ENCODE measurements at places on chromosomes 12 and 14.

- DNase-seq = no peak
These were observed 523 bp upstream of the SLC6A15 start for GRCh38 chr12:84913129-84913515.

GRCh38 chr14:71108398-71109119 lies 201.3 kb downstream of the PCNX1 start:
- no peak for DNase-seq

GRCh38 chr12:82124711-82125380 lies 233.3 kb downstream of the CCDC59 start:
- peak; percentile 3 for DNase-seq

GRCh38 chr12:79274501-79275064 lies 410.0 kb downstream of the SYT1 start:
- no peak for DNase-seq

- DNase-seq = no peak
These were observed 14.6 kb upstream of the CABP1 start for GRCh38 chr12:120625557-120626419.

DNA sequence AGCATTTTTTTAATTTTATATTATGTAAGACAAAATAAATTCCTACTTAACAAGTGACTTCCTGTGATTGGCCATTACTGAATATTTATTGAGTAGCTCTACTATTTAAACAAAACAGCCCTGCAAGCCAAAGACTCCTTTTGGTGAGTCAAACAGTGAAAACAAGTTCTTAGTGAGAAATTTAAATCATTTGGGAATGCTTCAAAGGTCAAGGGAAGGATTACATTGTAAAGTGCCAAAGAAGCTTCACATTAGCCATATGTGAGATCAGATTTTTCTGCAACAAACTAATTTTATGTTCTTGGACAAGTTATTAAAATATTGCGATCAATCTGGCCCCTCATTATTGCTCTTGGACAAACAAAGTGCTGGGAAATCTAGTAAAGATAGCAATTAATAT lies 795.4 kb upstream of the MGAT4C start:
- DNase-seq = no peak

DNA sequence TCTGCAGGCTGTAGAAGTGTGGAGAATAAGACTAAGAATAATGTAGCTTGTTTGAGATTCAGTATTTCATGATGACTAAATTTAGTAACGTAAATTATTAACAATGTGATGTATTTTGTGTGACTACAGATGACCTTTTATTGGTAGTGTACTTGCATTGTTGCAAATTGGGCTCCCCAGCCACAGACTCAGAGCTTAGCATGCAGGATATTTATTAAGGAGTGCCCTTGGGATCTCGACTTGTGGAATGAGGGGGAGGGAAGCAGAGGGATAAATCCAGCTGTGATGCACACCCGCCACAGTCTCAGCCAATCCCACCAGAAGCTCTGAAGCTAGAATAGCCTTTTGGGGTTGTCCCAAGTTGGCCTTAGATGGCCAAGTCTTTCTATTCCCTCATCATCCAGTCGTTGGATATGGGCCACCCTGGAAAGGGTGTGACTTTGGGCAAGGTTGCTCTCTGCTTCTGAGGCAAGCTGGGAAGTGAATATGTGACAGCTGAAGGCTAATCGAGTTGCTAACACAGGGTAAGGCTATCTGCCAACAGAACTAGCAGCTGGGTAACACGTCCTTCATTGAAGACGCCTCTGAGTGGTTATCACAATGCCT lies 42.1 kb upstream of the USP44 start:
- no peak for DNase-seq

DNA sequence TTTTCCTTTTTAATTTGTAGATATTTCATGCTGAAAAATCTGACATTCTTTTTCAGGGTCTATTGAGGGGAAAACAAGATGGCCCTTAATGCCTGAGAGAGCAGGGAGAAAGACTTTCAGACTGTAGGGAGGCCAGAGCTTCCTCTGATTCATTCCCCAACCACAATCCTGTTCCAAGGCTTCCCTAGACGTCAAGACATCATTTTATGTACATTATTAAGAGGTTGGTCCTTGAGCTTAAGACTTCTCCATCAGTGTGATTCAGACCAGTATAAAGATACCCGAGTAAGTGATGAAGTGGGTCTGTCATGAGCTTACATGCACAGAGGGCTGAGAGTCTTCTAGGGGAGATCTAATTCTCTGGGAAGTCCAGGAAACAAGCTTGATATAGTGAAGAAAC lies 57.3 kb downstream of the AVPR1A start:
- DNase-seq = no peak

DNA sequence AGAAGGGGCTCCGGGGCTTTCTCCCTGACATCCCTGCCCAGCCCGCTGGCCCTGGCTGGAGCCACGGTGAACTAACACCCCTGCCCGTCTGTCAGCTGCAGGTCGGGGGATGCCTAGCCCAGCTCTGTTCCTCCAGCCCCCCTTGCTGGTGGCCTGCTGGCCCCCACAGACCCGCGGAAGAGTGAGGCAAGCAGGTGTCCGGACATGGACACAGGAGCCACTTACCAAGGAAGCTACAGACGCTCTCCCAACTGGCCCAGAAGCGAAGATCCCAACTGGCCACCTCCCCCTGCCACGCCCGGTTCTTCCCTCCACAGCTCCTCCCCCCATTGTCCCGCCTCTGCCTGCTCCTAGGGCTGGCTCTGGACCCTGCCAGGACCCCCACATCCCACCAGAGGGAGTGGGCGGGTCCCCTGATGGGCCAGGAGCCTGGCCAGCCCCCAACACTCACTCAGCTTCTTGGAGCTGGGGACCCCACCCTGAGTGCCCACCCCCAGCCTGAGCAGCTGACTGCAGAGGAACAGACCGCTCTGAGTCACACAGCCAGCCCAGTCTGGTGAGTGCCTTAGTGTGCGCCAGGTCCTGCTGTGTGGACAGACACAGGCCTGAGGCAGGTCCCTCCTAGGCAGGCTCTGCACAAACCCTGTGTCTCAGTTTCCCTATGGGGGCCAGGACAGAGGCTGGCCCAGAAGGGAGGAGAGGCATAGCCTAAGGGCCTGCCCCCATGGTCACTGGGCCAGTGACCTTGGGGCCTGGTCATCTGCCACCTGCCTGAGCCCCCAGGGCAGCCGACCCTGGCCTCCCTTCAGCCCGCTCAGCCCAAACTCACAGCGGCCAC lies 7.7 kb downstream of the AHNAK2 start:
- peak; percentile 42 for DNase-seq

- DNase-seq = no peak
These were observed 132.0 kb upstream of the ARHGAP5 start for GRCh38 chr14:31945074-31945613.

DNA sequence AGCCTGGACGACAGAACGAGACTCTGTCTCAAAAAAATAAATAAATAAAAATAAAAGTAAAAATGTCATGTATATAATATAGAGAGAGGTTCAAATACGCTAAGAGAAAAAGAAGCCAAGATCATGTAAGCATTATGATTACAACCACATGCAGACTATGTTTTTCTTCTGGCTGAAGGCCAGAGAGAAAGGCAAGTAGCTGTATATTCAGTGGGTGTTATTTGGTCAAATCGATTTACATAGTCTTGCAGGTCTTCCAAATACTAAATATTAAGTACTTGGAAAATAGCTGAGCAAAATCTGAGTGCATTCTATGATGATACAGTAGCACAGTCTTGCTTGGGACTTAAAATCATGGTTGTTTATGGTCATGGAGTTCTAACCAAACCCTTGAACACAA lies 758.0 kb downstream of the DIO2 start:
- DNase-seq = no peak

DNA sequence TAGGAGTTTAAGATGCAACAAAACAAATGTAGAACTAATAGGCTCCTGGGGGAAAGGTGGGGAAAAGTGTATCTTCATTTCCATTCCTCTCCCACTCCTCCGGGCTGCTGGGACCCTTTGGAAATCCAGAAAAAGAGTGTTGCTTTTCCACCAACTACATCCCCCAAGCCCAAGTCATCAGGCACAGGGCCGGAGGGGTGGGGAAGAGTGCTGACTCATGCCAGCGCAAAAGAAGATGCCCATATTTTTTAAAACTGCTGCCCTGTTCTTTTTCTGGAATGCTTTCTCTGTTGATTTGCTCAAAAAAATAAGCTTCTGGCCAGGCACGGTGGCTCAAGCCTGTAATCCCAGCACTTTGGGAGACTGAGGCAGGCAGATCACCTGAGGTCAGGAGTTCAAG lies 70.9 kb downstream of the TBK1 start:
- DNase-seq = no peak

DNA sequence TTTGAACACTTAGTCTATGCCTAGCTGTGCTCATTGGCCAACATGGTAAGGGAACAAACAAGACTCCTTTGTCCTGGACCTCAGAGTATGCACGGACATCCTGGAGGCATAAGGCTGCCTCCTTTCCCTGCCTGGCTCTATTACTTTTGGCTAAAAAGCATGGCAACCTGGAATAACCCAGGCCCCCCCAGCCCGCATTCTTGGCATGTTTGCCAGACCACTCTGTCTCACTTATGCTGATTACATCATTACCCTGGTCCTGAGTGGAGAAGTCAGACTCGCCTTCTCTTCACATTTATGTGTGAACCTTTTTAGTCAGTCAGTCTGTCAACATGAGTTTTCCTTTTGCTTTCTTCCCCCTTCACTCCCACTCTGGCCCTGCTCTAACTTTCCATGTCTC lies 58.0 kb upstream of the ELK3 start:
- DNase-seq = no peak

DNA sequence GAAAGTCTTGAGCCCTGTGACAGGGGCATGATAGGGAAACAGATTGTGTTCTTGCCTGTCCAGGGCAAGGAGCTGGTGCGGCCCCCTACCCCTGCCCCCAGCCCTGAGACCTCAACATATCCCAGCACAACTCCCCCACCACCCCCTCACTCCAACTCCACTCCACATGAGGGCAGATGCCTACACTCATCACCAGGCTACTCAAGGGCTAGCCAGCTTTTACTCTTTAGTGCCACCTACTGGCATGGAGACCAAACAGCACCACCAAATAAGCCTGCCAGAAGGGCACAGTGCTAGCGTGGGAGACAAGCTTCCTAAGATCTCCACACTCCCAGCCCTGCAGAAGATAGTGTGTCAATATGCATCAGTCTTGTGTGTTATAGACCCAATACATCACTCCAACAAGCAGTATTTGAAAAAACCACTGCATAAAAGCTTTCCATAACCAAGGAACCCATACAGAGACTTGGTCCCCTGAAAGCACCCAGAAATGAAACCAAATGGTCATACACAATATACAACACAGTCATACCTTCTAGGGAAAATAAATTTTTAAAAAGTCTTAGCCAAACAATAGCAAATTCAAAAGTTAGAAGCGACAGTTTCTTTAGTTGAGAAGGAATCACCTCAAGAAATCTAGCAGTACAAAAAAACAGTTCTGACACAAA lies 154.4 kb downstream of the KCNK10 start:
- no peak for DNase-seq

- DNase-seq = no peak
These were observed 31.7 kb downstream of the ESRRB start for GRCh38 chr14:76407449-76408150.

DNA sequence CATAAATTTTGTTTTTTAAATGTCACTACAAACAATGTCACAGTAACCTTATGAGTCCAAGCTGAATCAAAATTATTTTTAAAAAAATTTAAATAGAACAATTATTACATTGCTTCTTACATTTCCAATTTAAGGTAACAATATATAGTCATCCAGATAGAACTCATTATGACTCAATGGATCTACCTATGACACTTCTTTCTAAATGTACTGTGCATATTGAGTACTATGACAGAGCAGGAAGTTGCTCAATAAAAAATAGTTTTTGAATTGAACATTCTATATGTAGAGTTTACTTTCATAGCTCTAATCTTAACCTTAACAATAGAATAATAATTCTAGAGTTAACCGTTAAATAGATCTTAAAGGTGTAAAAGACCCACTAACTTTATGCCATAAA lies 44.4 kb upstream of the ALG10 start:
- DNase-seq = no peak

DNA sequence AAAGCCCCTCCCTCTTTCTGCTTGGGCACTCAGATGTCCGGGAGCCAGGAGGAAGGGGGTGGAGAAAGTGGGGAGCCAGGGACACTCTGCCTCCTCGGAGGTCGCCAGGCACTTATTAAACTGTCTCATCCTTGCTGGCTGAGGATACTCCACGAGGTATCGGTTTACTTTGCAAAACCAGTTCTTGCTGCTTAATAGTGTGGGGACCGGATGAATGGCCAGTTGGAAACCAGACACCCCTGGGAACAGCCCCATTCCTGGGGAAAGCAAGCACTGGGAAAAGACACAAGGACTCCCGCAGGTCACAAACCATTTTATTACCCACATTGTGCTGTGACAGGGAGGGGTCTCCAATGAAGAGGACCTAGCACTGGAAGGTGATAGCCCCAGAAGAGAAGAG lies 34.2 kb downstream of the CCDC88C start:
- no peak for DNase-seq

DNA sequence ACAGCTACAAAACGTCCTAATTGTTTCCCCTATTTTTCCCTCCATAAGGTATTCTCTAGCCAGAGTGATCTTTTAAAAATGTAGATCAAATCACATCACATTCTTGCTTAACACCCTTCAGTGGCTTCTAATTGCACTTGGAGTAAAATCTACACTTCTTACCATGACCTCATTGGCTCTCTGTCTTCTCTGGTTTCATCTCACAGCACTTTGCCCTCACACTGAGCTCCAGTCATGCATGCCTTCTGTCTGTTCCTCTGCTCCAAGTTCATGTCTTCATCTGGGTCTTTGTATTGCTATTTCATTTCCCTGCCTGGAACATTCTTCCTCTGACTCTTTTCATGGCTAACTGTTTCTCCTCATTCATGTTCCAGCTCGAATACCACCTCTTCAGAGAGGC lies 220.4 kb upstream of the GARIN6 start:
- DNase-seq = no peak
